Activated T-helper 2 cell treated with anti-CD3 and anti-CD28 coated beads, Interferon-gamma antibody, Interleukin-2, Interleukin-4, amounts not matched to agents 10 μg/mL and 5 μg/mL and 100 μg/mL, durations not matched to agents 14 hours and 24 hours and 36 hours (primary cell): ENCODE measurements at places on chromosomes 7 and 10.

- DNase-seq: no peak
Observed at GRCh38 chr10:30784524-30784896, 155.0 kb upstream of the LYZL2 start.

GRCh38 chr10:72014785-72015480 lies 50.7 kb downstream of the CHST3 start:
- no peak for DNase-seq

GRCh38 chr7:55189146-55189766 lies 170.4 kb downstream of the EGFR start:
- no peak for DNase-seq

DNA sequence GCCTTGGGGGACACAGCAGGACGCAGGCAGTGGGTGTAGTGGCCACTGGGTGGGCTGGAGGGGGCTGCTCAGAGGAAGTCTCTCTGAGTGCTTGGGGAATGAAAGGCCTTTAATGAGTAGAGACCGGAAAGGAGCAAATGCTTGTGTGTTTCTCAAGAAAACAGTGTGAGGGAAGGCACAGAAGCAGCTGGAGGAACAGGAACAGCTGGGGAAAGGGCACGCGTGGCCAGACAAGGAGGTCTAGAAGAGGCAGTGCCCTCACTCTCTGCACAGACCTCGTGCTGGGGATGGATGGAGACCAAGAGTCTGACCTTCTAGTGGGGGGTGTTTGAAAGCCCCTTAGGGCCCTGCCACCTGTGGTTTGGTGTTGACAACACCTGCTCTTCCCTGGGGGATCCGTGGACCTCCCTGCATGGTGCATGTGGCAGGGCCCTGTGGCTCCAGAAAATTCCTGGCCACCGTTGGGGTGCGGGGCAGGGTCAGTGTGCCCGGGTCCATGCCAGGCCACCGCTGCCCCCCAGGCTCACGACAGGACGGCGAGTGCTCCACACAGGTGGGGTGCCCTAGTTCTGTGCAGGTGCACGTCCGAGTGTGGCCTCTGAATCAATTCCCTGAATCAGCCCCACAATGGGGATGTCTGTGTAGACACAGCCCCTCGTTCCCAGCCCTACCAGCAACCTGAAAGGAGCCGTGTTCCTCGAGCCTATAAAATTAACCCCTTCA lies 25.9 kb upstream of the FAM20C start:
- no peak for DNase-seq

- no peak for DNase-seq
Observed at GRCh38 chr10:49080965-49081364, 34.4 kb downstream of the VSTM4 start.

- DNase-seq: no peak
Observed at GRCh38 chr7:129824291-129825208, 128.2 kb downstream of the UBE2H start.

DNA sequence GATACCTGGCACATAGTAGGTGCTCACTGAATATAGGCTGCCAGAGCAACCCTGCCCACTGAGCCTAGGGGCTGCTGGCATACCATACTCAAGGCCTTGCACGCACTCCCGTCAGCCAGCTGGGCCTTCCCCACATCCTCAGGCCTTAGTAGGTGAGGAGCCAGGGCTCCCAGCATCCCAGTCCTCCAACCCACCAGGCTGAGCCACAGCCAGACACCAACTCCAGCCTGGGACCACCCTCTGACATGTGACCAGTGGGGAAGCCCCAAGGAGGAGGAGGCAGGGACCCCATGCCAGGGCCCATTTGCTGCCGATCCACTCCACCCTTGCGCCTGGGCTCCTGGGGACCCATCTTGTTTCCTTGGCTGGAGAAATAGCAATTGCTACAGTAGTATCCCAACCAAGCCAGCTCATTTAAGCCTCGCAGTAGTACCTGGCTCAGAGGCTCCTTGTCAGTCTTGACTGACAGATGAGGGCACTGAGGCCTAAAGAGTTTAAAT lies 11.4 kb downstream of the SLIT1 start:
- DNase-seq: no peak
